Dorsolateral prefrontal cortex (tissue), 122 donors: ENCODE measurements at places on chromosomes 11 and 22. TPM values are rescaled to one million over a fixed set of nuclear protein-coding genes. Genes with fewer than 3 reads are reported as not detected.

SLC37A2 gene
- total RNA-seq, result 2.7 TPM

- no peak for DNase-seq
These were observed 109.0 kb upstream of the B3GAT1 start for GRCh38 chr11:134521001-134521400.

DNA sequence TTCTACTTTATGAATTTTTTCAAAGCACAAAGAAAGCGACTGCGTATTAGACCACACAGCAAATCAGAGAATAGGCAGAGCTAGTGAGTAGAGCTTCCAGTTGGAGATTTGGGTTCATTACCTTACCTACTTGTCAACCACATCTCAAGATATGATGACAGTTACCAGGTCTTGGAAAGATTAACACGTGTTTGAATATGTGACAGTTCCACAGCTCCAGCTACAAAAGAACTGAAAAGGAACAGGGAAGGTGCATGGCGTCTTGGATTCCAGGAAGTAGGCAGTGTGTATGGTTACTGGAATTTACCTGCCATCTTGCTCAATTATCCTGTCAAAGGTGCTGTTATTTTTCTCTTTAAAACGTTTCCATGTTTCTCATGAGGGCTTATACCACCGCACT lies 5.3 kb downstream of the TIRAP start:
- no peak for DNase-seq

GRCh38 chr11:88179971-88180629 lies 4.9 kb upstream of the RAB38 start:
- DNase-seq, result no peak

DNA sequence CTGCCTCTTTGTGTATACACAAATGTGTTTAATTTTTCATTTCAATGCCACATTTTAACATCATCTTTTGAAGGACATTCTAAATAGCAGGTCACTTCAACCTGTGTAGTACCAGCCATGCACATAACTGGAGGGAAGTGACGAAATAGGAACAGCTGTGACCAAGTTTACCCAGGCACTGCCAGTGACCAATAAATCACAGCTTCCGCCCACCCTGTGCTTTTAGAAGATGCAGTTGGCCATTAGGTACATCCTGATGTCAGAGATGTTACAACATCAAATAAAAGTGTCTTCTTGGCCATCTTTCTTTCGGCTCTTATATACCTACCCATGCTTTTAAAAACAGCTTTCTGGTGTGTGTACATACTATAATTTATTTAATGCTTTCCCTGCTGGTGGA lies 7.8 kb downstream of the LDLRAD3 start:
- DNase-seq, result no peak

- DNase-seq, result no peak
These were observed 4.5 kb downstream of the PARVA start for GRCh38 chr11:12381875-12382274.

DNA sequence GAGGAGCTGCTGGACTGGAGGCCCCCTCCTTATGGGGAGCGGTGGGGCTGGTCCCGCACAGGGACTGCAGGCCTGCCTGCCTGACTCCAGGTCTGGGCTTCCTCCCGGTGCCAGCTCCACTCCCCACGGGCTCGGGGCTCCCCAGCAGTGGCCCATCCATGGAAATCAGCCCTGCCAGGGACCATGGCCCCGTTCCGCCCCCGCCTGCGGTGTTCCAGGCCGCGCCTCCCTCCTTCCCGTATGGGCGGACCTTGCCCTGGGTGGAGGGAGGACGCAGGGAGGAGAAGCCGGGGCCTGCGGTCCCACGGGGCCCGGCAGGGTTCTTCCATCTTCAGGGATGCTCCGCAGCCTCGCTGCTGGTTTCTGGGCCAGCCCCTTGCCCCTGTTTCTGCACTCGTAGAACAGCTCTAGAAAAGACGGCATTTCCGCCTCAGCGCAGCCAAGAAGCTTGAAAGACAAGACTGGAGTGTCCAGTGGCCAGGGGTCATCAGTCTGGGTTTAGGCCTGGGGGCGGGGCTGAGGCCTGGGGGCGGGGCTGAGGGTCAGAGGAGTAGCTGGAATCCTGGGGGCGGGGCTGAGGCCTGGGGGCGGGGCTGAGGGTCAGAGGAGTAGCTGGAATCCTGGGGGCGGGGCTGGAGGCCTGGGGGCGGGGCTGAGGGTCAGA lies 1330.6 kb downstream of the BRD1 start:
- peak; percentile 35 for DNase-seq

POLD3 gene
- 19.8 TPM for total RNA-seq

MGAT3 gene
- 87.8 TPM for total RNA-seq

DNA sequence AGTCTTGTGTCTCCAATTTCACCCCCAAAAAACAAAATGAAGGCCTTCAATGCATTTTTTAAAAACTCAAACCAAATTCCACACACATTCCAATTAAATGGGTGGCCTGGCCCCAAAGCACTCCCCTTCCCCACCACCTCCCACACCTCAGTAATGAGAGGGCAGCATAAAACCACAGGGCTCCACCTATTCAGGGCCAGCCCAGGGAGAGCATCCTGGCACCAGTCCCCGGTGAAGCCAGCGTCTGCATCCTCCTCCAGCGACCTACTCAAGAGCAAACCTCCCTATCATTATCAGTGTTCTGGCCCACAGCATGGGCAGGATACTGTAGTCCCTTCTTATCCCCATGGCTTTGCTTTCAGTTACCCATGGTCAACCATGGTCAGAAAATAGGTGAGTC lies 17.8 kb upstream of the OR8B8 start:
- DNase-seq, result no peak

GRCh38 chr11:99911116-99911515 lies 776.0 kb upstream of the ARHGAP42 start:
- no peak for DNase-seq

DNA sequence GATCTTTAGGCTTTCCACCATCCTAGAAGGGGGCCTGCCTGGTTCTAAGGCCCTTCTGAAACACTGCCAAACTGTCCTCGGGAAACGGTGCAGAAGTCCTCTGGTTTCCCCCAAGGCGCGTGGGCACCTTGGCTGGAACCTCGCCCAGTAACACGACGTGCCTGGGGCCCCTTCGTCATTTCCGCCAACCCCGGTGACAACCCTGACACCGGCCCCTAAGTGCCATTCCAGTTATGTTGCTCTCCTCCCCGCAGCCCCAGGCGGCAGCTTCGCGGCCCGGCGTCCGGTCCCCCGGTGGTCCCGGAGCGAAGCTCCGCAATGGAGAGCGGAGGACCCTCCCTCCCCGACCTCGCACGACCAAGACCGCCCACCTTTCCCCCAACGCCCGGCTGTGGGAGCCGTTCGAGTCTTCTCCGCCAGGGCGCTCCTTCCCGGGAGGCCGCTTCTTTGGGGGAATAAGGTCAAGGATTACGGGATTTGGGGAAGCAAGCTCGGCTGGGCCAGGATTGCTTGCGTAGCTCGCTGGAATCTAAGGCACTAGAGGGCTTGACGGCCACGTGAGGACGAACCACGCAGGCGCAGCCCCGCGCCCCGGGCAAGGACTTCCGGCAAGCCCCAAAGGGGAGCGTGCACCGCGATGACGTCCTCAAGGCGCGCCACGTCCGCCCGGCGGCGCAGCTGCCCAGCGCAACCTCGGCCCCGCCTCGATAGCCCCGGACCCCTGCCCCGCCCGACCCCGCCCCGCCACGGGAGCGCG lies 626 bp downstream of the RNH1 start:
- peak; percentile 97 for DNase-seq

GRCh38 chr11:61891331-61892084 lies at the start of gene FADS3:
Gene FADS3 (minus strand): TSS chr11:61891545. CDS start chr11:61891381, 164 bp downstream.
- peak; percentile 85 for DNase-seq

DNA sequence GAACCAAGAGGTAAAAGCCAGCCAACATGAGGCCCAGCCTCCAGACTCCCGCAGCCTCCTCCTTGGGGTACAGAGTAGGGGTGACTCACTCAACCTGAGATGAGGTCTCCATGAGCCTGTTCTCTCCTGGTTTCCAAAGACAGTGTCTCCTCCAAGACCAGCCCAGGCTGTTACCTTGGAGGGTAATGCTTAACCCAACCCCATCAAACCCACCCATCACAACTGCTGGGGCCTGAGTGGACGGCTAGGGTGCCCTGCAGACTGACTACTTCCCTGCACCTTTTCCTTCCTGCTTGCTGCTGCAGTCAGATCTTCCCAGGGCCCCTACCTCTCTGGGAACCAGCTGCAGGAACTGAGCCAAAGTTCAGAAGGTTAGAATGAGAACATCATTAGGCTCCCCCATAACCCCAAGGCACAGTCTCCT lies 5.1 kb upstream of the NOL12 start:
- DNase-seq, result no peak

YAP1 gene
- 27.2 TPM for total RNA-seq

DNA sequence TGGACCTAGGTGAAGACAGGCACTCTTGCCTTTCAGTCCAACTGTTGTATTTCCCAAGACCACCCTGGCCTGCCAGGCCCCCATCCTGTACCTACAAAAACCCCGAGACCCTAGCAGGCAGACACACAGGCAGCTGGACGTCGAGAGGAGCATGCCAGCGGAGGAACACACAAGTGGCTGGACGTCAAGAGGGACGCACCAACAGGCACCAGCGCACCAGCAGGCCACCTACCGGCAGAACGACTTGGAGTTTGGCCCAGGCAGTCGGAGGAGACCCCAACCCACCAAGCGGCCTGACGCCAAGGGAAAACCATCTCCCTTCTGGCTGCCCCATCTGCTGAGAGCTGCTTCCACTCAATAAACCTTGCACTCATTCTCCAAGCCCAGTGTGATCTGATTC lies 1883.4 kb upstream of the RAG2 start:
- no peak for DNase-seq

GRCh38 chr22:21929253-21929652 lies 23.4 kb downstream of the PPM1F start:
- no peak for DNase-seq

GRCh38 chr11:34198523-34198922 lies 93.1 kb downstream of the NAT10 start:
- DNase-seq, result no peak

- DNase-seq, result no peak
These were observed 6.4 kb downstream of the DRD2 start for GRCh38 chr11:113468726-113469345.

TYR gene
- not detected for total RNA-seq

- no peak for DNase-seq
These were observed 39.5 kb upstream of the CUL5 start for GRCh38 chr11:107969219-107969618.

DNA sequence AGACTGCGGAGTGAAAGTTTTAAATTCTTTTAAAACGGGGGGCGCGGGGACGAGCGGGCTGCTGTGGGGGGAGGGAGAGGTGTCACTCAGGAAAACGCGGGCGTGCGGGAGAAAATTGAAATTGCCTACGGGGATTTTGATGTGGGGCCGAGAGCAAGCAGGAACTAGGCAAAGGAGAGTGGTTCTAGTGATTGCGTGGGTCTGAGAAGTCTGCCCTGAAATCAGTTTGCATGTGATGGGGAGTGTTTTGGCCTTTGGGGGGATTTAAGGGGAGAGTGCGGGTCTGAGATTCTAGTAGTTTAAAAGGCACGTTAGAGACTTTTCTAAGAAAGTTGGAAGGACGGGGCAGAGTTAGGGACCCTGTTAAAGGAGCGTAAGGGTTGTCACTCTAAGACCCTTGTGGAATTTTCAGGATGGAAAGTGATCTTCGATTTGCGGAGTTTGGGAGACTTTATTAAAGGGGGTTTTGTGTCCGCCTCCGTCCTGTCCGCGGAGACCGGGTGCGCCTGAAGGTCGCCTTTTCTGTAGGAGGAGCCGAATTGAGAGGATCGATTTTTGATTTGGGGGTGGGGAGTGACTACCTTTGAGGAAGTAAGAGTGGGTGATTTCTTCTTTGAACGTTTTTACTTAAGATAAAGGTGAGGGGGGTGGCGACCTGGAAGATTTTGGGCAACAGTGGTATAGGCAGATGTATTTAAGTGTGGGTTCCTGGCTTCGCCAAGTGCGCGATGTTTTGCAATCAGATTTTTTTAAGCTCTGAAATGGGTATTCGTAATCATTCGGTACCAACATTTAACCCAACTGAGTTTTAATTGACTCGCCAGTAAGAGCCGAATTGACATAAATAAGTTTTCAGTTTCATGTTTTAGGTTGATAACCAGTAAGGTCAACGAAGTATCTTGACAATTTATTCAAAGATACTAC lies 1.1 kb downstream of the EED start:
- no peak for DNase-seq

GRCh38 chr11:58637371-58637770 lies 14.9 kb downstream of the CNTF start:
- DNase-seq, result no peak

SPTBN2 gene
- total RNA-seq, result 246 TPM

GRCh38 chr22:50012211-50013181 lies at the start of gene IL17REL:
Gene IL17REL (minus strand): TSS chr22:50012765. CDS start chr22:50012646, 119 bp downstream.
- no peak for DNase-seq

CRYBB2 gene
- total RNA-seq, result 2.4 TPM

DNA sequence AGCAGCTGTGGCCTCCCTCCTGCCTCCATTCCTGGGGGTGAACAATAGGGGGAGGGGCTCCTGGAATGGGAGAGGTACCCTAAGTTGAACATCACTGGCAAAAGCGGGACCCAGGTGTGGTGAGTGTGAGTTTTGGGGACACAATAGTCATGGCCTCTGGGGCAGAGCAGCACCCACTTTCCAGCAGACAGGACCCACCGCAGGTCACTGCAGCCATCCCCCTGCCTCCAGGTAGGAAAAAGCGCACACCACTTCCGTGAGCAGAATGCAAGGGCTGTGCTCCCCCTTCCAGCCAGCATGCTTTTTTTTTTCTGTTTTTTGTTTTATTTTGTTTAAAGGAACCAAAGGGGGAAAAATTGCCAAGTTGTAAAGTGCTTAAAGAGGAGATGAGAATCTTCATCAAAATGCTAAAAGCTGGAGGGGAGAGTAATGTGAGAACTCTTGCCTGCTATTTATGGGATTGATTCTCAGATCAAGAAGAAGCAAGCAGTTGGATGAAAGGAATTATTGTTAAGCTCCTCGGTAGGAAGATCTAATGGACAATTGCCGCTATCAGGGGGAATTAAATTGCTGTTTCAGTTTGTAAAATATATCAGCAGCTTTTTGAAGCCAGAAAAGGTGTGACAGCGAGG lies 152.9 kb downstream of the FEZ1 start:
- no peak for DNase-seq

- DNase-seq, result no peak
These were observed 26.4 kb downstream of the MYEOV start for GRCh38 chr11:69320326-69320725.

DNA sequence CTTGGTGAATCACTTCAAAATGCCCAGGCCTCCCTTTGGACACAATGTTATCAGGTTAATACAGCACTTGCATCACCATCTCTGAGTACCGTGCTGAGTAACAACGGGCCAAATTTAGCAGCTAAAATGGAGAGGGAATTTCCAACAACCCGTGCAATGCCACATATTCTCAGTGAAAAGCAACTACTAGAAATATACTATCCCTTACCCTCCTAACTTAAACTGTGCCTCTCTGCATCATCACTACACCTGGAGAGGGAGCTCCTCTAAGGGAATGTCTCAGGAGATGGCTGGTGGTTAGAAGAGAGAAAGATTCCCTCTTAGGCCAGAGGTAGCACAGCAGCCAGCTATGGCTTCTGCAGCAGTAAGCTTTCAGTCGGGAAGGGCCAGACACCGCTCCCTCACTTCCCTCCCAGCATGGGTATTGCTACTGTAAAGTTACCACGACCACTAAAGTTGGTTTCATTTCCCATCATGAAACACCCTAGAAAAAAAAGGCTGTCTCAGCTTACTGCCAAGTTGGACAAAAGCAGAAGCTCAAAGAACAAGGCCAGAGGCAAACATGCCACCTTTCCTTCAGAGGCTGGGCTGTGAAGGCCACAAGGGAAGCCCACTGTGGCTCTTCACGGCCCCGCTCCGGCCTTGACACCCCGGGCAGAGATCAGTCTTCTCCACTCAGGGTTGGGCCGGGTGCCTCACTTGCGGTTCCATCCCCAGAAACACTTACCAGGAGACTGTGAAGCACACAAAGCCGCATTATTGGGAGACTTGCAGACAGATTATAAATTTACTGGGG lies 3.9 kb downstream of the MAML2 start:
- peak; percentile 83 for DNase-seq
